ENCODE measurements at places on chromosomes 1 and 21. TPM values are rescaled to one million over a fixed set of nuclear protein-coding genes. Genes with fewer than 3 reads are reported as not detected.

The SH3BGR gene
- total RNA-seq = 1.6 TPM

The TCP10L gene
- not detected for total RNA-seq

The ZC3H12A gene
- 6.3 TPM for total RNA-seq

The AIDA gene
- total RNA-seq = 52.4 TPM

The ERG gene
- 58.9 TPM for total RNA-seq

DNA sequence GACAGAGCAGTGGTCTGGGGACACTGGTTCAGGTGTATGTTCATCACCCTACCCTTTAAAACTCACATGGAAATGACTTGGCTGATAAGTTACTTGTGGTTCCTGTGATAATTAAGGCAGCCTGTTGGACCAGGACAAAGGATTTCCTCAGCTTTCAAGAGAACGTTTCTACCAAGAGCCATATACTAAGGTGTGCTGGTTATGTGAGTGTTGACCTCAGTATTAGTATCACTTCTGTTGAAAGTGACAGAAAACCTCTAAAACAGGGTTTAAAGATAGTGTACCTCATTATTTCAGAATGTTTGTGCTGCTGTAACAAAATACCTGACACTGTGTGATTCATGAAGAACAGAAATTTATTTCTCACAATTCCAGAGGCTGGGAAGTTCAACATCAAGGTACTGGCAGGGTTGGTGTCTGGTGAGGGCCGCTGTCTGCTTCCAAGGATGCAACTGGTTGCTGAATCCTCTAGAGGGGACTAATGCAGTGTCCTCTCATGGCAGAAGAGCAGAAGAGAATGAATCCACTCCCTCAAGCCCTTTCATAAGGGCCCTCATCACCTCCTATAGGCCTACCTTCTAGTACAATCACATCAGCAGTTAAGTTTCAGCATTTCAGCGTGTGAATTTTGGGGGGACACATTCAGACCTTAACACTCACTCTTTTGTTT, 54.9 kb downstream of the UCK2 start:
- DNase-seq = no peak

DNA sequence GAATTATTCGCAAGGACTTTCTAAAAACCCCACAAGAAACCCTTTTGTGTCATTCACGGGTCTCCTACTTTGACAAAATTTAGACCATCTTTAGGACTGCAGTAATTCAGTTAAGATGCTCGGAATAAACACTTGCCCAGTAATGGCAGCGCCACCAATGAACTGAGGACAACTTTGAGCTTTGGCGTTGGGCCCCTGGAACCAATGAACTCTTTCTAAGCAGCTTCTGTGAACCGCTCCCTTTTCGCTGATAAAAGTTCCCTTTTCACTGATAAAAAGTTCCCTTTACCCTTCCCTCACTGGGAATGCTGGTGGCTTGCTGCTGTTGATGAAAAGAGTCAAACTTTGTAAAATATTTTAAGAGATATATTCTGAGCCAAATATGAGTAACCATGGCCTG, 1.5 kb upstream of the MRPL55 start:
- DNase-seq = no peak

DNA sequence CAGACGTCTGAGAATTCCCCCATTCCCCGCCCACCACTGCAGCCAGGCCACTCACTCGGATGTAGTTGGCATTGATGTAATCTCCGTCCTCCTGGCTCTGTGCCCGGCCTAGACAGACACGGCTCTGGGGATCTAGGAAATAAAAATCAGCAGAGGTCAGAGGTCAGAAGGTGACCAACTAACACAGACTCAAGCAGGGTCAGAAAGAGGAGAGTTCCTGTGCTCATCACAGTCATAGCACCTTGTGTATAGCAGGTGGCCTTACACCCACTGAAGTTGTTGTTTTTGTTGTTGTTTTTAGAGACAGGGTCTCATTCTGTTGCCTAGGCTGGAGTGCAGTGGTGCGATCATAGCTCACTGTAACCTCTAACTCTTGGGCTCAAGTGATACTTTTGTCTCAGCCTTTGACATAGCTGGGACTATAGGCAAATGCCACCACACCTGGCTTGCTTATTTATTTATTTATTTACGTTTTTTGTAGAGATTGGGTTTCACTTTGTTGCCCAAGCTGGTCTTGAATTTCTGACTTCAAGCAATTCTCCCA, 4.9 kb downstream of the PTPN7 start:
- no peak for DNase-seq

- no peak for DNase-seq
Measured at GRCh38 chr21:36806103-36806502, 107.2 kb downstream of the SIM2 start.

DNA sequence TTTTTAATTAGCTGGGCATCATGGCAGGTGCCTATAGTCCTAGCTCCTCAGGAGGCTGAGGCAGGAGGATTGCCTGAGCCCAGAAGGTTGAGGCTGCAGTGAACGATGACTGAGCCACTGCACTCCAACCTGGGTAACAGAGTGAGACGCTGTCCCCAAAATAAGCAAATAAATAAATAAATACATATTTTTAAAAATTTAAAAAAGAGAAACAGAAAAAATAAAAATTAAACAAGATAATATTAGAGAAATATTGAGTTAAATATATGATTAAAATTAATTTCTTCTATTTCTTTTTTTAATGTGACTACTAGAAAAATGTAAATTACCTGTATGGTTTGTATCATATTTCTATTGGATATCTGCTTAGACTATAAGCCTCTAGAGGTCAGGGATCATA, 59.3 kb upstream of the ATP1A1 start:
- no peak for DNase-seq

- DNase-seq = no peak
Measured at GRCh38 chr21:38858026-38858811, 52.5 kb downstream of the ETS2 start.

DNA sequence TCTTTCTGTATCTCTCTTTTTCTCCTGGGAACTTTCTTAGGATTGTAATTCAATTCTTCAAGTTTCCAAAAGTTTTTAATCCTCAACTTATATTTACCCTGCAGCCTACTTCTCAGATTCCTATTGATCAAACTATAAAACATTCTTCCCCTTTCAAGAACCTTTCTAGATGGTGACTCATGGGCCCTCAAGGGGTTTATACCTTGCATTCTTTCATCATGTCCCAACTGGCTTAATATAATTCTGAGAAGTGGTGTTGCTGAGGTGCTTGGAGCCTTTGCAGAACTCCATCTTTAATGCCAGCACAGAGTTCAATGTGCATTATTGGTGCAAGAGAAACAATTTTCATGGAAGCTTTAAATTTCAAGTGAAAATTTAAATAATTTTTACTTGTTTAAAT, 273.4 kb downstream of the VAV3 start:
- DNase-seq = no peak

DNA sequence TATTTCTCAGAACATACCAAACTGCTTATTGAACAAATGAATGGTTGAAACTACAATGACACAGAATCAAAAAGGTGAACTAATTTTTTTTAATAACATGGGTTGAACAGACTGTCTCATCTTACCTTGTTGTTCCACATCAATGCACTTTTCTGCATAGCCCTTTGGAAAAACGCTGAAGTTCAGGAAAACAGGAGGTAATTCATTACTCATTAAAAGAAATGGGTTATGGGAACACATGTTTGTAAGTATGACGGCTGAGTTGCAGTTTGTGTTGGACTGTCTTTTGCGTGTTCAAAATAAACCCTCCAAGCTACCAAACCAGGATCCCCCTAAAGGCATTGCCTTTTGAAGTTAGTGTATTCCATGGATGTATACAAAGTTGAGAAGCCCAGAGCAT, 514.9 kb upstream of the PKN2 start:
- no peak for DNase-seq

- no peak for DNase-seq
Measured at GRCh38 chr1:228445843-228446650, 29.4 kb upstream of the TRIM17 start.

DNA sequence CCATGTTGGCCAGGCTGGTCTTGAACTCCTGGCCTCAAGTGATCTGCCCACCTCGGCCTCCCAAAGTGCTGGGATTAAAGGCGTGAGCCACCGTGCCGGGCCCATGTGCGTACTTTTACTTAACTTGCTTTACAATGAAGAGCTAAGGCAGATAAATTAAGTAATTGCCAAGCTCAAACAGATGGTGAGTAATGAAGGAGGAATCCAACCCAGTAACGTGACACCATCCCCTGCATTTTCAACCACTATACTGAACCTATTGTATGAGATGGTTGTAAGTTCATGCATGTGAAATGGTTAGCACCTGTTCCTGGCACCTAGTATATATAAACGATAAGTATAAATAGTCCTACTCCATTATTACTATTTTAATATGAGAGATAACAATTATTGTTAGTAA, 588.0 kb upstream of the BEND5 start:
- DNase-seq = no peak

- DNase-seq = no peak
Measured at GRCh38 chr1:149967646-149968045, 31.0 kb upstream of the MTMR11 start.

- no peak for DNase-seq
Measured at GRCh38 chr1:101308935-101309333, 72.1 kb downstream of the S1PR1 start.

GRCh38 chr1:108050158-108050557, 85.2 kb upstream of the VAV3 start:
- DNase-seq = no peak

- DNase-seq = no peak
Measured at GRCh38 chr1:20483833-20484518, 2.0 kb downstream of the CAMK2N1 start.

GRCh38 chr1:27594564-27595510, 9.1 kb downstream of the AHDC1 start:
- DNase-seq = no peak
